ENCODE measurements at places on chromosomes 11 and 22.

DNA sequence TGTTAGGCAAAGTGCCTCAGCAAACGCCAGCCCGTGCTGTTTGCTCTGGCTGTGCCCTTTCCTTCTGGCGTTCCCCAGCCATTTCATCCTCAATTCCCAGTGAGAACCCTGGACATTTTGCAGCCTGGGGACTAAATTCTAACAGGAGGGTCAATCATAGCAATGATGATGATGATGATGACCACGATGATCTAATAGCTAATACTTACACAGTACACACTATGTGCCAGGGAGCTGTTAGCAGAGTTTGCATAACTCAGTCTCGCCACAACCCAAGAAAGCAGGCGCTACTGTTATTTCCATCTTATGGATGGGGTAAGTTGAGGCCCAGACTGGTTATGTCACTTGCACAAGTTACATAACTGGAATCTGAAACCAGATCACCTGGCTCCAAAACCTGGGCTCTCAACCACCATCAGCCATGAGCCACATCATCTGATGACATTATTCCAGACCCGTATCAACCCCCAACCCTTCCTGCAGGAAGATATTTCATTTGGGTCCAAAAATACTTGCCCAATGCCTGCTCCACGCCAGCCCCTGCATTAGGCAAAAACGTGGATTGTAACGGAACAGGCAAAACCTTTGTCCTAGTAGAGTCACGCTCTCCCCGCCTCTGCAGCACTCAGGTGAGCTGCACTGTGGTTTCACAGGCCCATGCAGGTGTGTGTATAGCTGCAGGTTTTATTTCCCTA lies 132.6 kb upstream of the SERPIND1 start:
- DNase-seq, result no peak

GRCh38 chr11:13606701-13607100 lies 61.8 kb upstream of the FAR1 start:
- DNase-seq, result no peak

GRCh38 chr22:17102297-17102667 lies 17.5 kb downstream of the IL17RA start:
- no peak for DNase-seq

DNA sequence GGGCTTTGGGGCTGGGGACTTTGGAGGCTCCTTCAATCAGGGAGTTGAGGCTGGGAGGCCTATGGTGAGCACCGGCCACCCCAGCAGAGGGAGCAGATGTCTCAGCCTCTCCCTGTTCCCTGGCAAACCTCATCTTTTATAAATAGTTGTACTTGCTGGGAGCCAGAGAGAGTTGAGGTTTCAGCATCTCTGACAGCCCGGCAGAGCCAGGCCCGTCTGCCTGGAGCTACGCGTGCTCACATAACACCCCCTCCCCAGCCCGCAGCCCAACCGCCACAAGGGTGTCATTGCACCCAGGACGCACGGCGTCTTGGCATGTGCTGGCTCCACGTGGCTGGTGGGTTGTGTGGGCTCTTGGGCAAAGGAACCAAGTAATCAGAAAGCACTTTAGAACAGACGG lies 127.1 kb downstream of the CHST1 start:
- DNase-seq, result no peak

DNA sequence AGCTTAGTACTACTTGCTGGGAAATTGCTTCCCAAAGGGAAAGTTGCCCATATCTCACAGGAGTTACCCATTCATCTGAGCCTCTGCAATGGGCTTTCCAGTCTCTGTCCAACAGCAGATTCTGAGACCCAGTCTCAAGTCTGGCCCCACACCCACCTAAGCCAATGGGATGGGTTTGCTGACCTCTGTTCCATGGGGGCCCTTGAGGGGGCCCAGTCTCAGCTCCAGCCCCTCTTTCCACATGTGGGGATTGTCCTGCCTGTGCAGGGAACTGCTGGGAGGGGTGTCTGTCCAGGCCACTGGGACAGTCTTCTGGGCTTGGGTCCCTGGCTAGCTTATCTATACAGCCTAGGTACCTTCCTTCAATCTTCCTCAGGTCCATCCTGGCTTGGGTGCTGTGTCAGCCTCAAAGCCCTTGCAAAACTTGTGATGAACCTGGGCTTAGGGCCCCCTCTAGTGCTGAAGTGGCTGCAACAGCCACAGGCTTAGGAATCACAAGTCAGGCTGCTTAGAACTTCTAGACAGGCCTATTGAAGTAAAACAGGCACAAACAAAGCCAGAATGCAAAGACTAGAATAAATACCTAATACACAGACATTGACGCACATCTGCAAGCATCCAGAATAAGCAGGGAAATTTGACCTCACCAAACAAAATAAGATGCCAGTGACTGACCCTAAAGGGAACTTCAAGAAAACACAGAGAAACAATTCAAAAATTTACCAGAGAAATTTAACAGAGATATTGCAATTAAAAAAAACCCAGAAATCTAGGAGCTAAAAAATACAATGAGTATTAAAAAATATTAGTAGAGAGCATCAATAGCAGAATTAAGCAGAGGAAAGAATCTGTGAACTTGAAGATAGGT lies 11.7 kb upstream of the PATL1 start:
- DNase-seq, result peak; percentile 37

DNA sequence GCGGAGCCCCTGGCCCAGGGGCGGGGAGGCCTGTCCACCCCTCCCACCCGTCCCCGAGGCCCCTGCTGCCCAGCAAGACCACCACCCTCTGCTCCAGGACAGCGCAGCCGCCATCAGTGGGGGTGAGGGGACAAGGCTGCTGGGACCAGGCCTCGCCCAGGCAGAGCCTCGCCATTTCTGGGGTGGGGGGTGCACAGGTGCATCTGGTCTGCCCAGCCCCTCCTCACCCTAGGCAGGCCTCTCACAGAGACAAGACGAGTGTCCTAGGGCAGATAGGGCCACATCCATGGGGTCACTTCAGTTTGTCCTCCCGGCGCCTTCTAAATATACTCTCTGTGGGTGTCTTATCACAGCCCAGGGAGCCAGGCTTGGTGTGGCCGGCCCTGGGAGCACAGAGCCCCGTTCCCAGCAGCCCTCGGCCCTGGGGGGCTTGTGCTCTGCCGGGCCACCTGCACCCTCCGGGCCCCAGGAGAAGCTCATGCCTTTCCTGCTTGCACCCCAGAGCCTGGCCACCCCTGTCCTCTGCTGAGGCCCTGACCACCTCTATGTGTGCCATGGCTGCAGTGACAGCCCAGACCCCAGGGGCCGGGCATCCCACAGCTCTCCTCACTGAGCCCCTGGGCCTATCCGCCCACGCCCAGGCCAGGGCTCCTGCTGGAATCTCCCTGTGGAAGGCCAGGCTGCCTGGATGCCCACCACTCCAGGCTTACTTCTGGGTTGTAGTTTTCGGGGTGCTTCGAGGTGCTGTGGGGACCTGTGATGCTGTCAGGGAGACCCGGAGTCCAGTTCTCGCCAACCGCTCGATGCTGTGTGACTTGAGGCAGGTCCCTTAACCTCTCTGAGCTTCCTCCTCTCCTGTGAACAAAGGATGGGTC lies 70.8 kb downstream of the KCNQ1 start:
- no peak for DNase-seq

Measured in T1000 (cell line).